ENCODE measurements at places on chromosomes 7 and 10. TPM values are rescaled to one million over a fixed set of nuclear protein-coding genes. Genes with fewer than 3 reads are reported as not detected.

DNA sequence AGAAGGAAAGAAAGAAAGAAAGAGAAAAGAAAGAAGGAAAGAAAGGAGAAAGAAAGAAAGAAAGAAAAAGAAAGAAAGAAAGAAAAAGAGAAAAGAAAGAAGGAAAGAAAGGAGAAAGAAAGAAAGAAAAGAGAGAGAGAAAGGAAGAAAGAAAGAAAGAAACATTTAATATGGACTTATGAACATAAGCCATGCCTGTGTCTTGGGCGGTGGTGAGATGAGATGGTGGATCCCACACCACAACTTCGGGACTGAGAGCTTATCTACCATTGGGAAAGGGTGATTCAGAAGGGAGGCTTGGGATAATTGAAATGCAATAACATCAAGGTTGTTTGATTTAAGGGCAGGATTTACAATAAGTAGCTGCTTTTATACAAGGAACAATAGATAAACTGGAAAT, 843.9 kb upstream of the AUTS2 start:
- H3K27ac ChIP-seq = no peak overlapping the region
- H3K27me3 ChIP-seq = no peaks in the 10 kb centered on the region
- DNase-seq = no peak
- H3K4me1 ChIP-seq = no peaks in the 10 kb centered on the region

GRCh38 chr10:26448706-26449435, 10.7 kb downstream of the APBB1IP start:
- no peaks in the 10 kb centered on the region for H3K27me3 ChIP-seq
- H3K4me1 ChIP-seq = peaks cover 50% of the 10 kb centered on the region
- no peak for DNase-seq

DNA sequence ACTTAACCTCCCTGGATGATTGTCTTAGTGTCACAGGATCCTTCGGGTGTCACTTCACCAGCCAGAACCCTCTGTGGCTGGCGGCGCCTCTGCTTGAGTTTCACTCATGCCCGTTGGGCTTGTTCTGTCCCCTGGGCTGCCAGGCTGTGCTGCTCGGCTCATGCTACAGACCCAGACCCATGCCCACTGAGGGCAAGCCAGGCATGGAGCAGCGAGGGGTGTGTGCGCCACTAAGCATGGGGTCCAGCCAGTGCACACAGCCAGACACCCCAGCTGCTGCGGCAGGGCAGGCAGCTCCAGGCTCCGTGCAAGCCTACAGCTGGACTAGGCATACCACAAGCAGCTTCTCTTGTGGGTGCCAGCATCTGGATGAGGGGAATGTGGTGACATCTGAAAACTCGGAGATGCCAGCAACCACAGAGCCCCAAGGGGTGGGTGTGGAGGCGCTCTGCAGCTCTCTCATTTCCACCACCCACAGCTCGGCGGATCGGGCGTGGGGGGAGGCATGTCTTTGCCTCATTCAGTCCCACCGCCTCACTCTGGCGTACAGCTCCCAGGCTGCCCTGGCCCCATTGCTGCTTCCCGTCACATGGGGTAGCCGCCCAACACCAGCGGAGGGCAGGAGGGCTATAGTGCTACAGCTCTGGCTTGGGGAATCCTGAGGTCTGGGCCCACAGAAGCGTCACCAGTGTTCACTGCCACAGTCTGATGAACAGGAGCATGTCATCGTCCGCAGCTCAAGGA, 269.6 kb upstream of the LRGUK start:
- H3K27me3 ChIP-seq = no peaks in the 10 kb centered on the region
- no peaks in the 10 kb centered on the region for H3K4me1 ChIP-seq
- no peak overlapping the region for H3K27ac ChIP-seq
- H3K4me3 ChIP-seq = no peak overlapping the region

- no peaks in the 10 kb centered on the region for H3K4me1 ChIP-seq
- no peaks in the 10 kb centered on the region for H3K27me3 ChIP-seq
- no peak overlapping the region for H3K4me3 ChIP-seq
- DNase-seq = no peak
- H3K36me3 ChIP-seq = no peaks in the 10 kb centered on the region
Measured at GRCh38 chr10:78853864-78854263, 214.9 kb upstream of the ZMIZ1 start.

The TMEM176B gene
- 391 TPM for polyA plus RNA-seq

The NRAP gene
- polyA plus RNA-seq = not detected

The ARHGEF35 gene
- 0.10 TPM for polyA plus RNA-seq
